ENCODE measurements at places on chromosomes 7 and 10. TPM values are rescaled to one million over a fixed set of nuclear protein-coding genes. Genes with fewer than 3 reads are reported as not detected.

TRIP6 gene
- total RNA-seq, result 6.7 TPM

DNA sequence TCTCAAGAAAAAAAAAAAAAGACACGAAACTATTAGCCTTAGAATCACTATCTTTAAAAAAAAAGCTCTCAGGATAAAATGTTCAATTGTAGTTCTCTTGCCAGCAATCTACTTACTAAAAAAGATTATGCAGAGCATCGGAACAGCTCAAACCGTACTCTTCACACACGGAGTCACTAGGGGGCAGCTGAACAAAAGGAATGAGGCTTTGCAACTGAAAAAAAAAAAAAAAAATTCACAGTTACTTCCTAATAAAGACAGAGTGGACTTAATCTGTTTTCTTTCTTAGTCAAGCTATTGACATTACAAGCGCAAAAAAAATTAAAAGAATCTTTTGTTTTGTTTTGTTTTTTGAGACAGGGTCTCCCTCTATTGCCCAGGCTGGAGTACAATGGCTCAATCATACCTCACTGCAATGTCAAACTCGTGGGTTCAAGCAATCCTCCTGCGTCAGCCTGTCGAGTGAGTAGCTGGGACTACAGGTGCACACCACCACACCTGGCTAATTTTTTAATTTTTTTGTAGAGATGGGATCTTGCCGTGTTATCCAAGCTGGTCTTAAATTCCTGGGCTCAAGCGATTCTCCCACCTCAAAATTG, 11.5 kb downstream of the PMS2 start:
- H3K4me3 ChIP-seq, result no peak overlapping the region
- no peaks in the 10 kb centered on the region for H3K27me3 ChIP-seq
- H3K27ac ChIP-seq, result no peak overlapping the region
- peaks cover 72% of the 10 kb centered on the region for H3K36me3 ChIP-seq
- H3K4me1 ChIP-seq, result no peaks in the 10 kb centered on the region

- no peak overlapping the region for H3K4me3 ChIP-seq
- peak overlapping the region; percentile 79 for H3K27ac ChIP-seq
- peaks cover 37% of the 10 kb centered on the region for H3K4me1 ChIP-seq
- peak; percentile 25 for DNase-seq
- H3K36me3 ChIP-seq, result no peaks in the 10 kb centered on the region
- H3K27me3 ChIP-seq, result no peaks in the 10 kb centered on the region
These were observed 16.8 kb downstream of the CALU start for GRCh38 chr7:128755819-128756476.

GRCh38 chr7:28052933-28053332, 127.7 kb downstream of the JAZF1 start:
- no peaks in the 10 kb centered on the region for H3K27me3 ChIP-seq
- no peak for DNase-seq
- H3K4me3 ChIP-seq, result no peak overlapping the region
- H3K36me3 ChIP-seq, result no peaks in the 10 kb centered on the region

GRCh38 chr7:131683536-131684125, 127.2 kb upstream of the PODXL start:
- no peak overlapping the region for H3K4me3 ChIP-seq
- no peak for DNase-seq
- H3K4me1 ChIP-seq, result no peaks in the 10 kb centered on the region
- no peaks in the 10 kb centered on the region for H3K27me3 ChIP-seq
- no peaks in the 10 kb centered on the region for H3K36me3 ChIP-seq
- H3K27ac ChIP-seq, result no peak overlapping the region

DNA sequence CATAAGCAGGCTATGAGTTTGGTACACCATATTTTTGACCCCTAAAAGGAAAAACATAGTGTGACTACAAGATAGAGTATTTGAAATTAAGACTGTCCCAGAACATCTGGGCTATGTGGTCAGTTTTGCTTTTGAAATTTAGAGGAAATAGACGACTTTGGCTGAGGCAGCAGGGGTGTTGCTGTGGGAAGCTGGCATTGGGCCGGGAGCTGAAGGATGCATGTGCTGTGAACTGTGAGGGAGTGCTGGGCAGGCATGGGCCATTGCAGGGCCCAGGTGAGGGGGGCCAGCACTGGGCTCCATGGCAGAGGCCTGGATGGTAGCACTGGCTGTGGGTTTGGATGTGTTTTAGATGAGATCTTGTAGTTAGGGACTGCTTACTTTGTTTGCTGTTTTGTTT, 168.3 kb downstream of the BMPER start:
- no peaks in the 10 kb centered on the region for H3K4me1 ChIP-seq
- H3K36me3 ChIP-seq, result no peaks in the 10 kb centered on the region
- H3K27me3 ChIP-seq, result no peaks in the 10 kb centered on the region
- H3K4me3 ChIP-seq, result no peak overlapping the region
- no peak overlapping the region for H3K27ac ChIP-seq

DNA sequence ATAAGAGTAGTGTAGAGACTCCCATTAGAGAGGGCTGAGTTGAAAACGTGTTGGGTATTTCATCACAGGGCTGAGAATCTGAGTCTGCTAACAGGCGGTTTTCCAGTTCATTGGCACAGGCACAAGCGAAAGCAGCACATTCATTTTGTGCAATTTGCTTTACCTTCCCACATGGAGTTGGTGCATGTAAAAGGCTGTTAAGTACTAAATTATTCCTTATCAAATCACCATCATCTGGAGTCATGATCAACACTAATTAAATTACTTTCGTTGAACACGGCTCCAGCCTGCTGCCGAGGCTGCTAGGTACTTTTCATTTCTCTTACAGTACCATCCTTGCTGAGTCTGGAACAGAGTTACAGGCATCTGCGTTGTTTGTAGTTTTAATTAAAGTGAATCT, 43.8 kb downstream of the ETV1 start:
- DNase-seq, result no peak
- no peaks in the 10 kb centered on the region for H3K4me1 ChIP-seq
- H3K36me3 ChIP-seq, result no peaks in the 10 kb centered on the region
- no peak overlapping the region for H3K27ac ChIP-seq
- H3K4me3 ChIP-seq, result no peak overlapping the region
- no peaks in the 10 kb centered on the region for H3K27me3 ChIP-seq
